ENCODE measurements at places on chromosomes 13 and 19.

- DNase-seq, result no peak
Measured at GRCh38 chr13:72489751-72490150, 237.7 kb downstream of the MZT1 start.

DNA sequence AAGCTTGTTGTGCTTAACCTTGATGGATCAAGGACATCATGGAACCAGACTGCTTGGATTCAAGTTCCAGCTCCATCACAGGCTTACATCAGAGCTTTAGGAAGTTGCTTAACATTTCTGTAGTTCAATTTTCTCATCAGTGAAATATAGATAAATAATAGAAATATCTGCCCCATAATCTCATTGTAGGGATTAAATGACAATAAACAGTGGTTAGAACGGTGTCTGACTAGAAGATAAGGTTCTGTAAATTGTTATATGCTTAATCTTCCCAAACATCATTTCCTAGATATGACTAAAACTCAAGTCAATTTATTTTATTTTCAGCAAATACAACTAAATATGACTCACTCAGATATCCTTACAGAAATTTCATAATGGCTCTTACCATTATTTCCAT lies 83.5 kb downstream of the SLITRK1 start:
- no peak for DNase-seq

- DNase-seq, result no peak
Measured at GRCh38 chr19:46271481-46272197, 25.2 kb upstream of the HIF3A start.

GRCh38 chr13:32035716-32036115 lies 4.1 kb downstream of the FRY start:
- DNase-seq, result no peak

DNA sequence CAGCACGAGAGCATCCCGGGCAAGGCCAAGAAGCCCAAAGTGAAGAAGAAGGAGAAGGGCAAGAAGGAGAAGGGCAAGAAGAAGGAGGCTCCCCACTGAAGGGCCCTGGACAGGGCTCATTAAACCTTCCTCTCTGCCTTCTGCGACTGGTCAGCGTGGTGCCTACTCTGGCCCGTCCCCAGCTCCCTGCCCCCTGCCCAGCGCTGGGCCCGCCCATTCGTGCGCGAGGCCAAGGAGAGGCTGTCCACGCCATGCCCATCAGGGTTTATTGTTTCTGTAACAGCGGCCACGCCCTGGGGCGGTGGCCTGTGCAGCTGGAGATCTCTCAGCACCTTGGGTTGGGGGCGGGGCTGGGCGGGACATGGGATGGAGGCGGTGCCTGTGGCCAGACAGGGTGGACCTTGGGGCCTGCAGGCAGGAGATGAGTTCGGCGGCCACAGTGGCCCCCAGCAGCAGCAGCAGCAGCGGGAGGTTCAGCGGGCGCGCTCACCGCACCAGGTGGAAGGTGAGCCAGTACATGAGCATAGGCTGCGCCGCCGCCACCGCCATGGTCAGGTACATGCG lies 897 bp downstream of the C19orf33 start:
- DNase-seq, result no peak

GRCh38 chr13:66348745-66349690 lies 881.1 kb downstream of the PCDH9 start:
- DNase-seq, result no peak

- DNase-seq, result no peak
Measured at GRCh38 chr13:114151565-114152284, 19.3 kb upstream of the RASA3 start.

DNA sequence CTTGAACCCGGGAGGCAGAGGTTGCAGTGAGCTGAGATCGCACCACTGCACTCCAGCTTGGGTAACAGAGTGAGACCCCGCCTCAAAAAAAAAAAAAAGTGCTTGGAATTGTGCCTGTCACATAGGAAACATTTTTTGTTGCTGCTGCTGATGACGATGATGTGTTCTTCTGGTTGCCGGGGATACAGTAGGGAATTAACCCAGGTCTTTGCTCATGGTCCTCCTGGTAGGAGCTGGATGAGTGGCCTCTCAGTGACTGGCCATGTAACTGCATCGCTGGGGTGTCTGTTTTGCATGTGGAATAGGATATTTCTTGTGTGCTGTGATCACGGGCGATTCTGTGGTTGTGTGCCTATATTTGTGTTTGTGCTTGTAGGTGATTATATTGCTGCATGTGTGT lies 4.7 kb upstream of the CNFN start:
- no peak for DNase-seq

DNA sequence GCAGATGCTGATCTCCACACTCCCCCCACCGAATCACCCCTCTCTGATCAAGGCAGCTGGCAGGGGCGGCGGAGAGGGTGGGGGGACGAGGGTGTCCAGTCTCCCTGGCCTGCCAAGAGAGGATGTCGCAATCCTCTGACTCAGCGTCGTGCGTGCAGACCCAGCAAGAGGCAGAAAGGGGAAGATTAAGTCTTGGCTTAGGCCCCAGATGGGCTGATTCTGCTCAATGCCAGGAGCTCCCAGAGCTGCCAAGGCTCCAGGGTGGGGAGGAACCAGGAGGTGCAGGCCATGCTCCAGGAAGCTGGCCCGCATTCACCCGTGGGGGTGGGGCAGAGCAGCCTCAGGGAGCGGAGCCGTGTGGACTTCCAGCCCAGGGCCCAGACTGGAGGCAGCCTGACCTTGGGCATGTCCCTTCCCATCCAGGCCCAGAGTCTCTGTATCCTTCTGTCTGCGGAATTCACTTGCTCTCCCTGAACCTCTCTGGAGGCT lies 6.6 kb upstream of the BCL3 start:
- no peak for DNase-seq

GRCh38 chr13:71866335-71867130 lies 471 bp downstream of the DACH1 start:
- no peak for DNase-seq

- DNase-seq, result no peak
Measured at GRCh38 chr19:27775395-27775794, 1437.6 kb downstream of the UQCRFS1 start.

DNA sequence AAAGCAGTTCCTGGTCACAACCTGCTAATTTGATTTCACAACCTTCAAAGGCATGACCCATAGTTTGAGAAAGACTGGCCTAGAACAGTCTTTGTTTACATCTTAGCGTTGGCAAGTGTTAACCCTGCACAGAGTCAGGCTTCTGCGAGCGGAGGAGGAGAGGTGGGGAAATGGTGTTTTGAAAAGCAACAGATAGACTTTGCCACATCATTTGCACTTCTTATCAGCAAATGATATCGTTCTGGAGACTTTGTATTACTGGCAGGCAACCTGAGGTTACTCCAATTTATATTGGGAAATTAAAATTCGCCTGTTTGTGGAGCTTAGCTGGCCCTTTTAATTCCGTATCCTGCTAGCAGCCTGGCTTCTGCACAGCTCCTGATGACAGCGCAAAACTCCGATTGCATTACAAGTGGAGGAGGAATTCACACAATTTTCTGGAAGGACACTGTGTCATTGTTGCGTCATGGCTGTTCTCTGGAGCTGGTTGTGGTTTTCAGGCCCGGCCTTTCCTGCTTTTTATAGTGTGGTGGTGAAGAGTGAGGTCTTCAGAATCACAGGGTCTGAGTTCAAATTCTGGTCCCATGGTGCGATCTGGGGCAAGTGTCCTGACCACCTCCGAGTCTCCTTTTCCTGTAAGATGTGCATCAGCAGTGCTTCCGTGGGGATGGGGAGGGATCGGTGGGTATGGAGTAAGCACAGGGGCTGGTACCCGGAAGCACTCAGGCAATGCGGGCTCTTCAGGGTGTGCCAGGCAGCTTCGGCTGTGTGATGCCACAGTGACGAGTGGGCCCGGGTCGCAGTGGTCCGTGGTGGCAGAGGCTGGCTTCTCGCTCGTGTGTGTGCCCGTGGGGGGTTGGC lies 49.1 kb upstream of the EHD2 start:
- DNase-seq, result no peak

DNA sequence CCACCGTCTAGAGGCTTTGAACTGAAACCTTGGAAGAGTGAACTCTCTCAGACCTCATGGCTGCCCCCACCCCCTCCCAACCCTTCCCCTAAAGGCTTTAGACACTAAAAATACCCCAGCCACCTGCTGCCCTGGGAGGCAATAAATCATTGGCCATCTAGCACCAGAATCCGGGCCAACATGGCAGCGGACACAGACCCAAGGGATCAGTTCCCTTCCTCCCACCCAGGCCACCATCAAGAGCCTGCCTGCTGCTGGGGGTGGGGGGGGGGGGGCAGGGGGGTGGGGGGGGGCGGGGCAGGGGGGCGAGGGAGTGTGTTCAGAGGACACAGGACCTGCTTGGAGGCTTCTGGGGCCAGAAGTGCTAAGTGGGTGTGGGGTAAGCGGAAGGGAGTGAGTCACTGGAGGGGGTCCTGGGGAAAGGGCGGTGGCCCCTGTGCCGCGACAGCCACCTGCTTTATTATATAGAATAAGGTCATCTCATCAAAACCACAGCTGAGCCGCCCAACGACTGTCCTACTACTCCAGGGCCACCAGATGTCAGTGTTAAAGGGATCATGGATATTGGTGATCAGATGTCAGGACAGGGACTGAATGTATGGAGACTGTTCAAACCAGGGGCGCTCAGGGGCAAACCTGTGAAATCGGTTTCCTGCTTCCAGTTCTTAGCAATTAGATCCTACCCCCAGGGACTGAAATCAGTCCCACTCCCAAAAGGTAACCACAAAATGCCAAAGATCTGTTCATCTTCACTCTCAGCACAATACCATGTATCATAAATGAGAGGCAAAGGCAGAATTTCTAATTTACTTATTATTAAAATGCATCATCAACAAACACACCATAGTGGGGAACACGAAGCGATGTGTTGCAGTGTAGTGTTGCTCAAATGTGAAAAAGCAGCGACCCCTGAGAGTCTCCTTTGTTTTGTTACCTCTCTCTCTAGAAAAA lies 24.3 kb downstream of the ARL11 start:
- no peak for DNase-seq

DNA sequence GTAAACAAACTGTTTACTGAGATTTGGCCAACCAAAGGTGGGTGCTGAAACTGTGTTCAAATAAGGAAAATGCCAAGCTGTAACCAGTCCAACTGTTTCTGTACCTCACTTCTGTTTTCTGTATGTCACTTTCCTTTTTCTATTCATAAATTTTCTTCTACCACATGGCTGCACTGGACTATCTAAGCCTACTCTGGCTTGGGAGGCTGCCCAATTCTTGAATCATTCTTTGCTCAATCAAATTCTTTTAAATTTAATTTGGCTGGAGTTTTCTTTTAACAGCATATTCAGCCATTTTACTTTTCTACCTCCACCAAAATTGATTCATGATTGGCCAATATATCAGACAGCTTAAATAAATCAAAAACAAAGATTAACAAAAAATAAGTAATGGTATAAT lies 1575.5 kb upstream of the SPRY2 start:
- no peak for DNase-seq

DNA sequence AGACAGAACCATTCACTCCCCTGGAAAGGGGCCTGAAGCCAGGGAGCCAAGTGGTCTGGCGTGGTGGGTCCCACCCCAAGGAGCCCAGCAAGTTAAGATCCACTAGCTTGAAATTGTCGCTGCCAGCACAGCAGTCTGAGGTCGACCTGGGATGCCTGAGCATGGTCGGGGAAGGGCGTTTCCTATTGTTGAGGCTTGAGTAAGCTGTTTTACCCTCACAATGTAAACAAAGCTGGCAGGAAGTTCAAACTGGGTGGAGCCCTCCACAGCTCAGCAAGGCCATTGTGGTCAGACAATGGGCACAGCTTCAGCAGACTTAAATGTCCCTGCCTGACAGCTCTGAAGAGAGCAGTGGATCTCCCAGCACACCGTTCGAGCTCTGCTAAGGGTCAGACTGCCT lies 195.6 kb upstream of the DACH1 start:
- no peak for DNase-seq
